CD4-positive, alpha-beta T cell treated with Interleukin-1 beta for 1 hour (primary cell): ENCODE measurements at places on chromosomes 7 and 10.

GRCh38 chr7:72674394-72674793 lies 153.6 kb downstream of the TYW1B start:
- DNase-seq, result no peak

GRCh38 chr10:112532189-112532588 lies 85.2 kb downstream of the VTI1A start:
- DNase-seq, result no peak

- DNase-seq, result no peak
Observed at GRCh38 chr10:16852624-16853023, 35.4 kb upstream of the RSU1 start.

GRCh38 chr7:150621376-150621775 lies 10.8 kb downstream of the GIMAP6 start:
- no peak for DNase-seq

GRCh38 chr7:147670759-147671158 lies 919.8 kb upstream of the C7orf33 start:
- DNase-seq, result no peak

DNA sequence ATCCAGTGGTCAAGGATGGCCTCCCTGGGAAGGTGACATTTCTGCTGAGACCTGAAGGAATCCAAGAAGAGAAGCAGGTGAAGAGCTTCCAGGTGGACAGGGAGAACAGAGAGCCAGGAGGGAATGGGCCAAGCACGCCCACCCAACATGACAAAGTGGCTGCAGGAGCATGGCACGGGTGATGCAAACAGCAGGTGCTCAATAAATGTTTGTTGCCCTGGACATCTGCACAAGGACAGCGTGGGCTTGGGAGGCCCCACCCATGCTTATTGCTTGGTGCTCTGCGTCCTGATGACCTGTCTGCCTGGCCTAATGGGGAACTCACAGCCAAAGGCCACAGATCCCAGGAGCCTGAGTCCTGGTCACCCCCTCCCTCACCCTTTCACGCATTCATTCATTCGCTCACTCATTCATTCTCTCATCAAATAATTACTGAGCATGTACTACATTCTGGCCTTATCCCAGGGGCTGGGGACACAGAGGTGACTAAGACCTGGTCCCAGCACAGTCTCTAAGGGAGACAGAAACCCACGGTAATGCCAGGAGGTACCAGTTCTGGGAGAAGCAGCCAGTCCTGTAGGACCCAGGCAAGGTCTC lies 13.1 kb downstream of the RHBDD2 start:
- DNase-seq, result no peak
